ENCODE measurements at places on chromosomes 1 and 21. TPM values are rescaled to one million over a fixed set of nuclear protein-coding genes. Genes with fewer than 3 reads are reported as not detected.

GRCh38 chr1:196091397-196092135, 516.7 kb downstream of the KCNT2 start:
- no peak for DNase-seq

The ZNF593OS gene
- polyA plus RNA-seq = 0.85 TPM

The LAPTM5 gene
- 589 TPM for polyA plus RNA-seq

The CNN3 gene
- polyA plus RNA-seq = 2.8 TPM

DNA sequence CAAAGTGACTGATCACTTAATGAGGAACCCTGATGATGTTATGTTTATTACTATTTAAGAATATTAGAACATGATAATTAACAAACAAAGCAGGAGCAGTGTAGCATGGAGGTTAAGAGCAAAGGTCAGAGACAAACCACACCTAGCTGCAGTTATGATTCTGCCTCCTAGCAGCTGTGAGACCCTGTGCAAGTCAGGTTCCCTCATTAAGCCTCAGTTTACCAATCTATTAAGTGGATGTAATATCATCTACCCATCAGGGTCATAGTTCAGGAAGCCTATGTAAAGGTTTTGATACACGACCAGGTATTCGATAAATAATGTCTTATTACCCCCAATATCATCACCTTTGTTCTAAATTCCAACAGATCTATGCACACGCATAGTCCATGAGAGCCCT, 32.0 kb downstream of the DUSP10 start:
- DNase-seq = no peak

DNA sequence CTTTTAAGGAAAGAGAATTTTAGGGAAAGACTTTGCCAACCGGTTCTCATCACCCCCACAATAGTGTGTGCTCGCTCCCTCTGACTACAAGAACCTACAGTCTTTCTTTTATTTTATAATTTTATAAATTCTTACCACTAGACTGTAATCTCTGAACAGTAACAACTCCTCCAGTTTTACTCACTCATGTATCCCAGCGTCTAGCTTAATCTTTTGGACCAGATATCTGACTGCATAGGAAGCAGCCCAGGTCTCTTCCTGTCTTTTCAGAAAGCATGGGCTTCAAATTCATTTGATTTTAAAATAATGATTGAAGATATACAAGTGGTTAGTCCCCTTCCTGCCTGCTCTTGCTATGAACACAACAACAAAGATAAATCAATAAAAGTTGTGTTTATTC, 19.0 kb upstream of the DUSP10 start:
- DNase-seq = no peak

GRCh38 chr1:154626456-154627256, 18.7 kb upstream of the ADAR start:
- no peak for DNase-seq

DNA sequence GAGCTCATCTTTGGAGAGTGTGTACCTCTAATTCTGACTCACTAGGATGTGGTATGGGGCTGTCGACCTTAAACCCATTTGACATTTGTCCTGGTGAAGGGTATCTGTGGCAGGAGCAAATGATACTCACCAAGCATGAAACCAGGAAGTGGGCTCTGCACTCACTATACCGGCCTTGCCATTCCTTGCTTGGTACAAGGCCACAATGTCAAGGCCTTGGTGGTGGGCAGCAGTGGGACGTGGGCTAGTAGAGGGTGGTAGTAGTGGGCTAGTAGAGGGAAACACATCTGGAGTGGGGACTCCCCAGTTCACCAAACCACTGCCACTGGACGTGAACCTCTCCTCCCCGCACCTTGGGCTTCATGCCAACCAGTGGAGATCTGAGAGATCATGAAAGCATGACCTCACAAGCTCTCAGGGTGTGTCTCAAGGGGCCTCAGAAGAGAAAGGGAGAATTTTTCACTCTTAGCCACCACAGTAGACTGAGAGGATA, 11.5 kb downstream of the TNFSF4 start:
- no peak for DNase-seq

DNA sequence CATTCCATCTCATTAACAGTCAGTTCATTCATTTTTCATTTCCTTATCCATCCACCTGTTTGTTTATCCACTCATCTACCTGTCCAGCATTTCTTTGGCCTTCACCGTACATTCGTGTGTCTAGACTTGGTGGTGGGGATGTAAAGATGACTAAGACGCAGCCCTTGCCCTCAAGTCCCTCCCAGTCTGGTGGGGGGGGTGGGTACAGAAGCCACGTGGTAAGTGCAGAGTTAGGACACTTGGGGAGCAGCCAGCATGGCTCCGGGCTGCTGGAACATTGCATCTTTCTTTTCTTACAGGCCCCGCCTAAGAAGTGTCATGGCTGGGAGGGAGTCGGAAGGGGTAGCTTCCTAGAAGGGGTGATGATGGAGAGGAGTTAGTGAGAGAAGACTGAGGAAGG, 17.2 kb downstream of the KIF26B start:
- no peak for DNase-seq

DNA sequence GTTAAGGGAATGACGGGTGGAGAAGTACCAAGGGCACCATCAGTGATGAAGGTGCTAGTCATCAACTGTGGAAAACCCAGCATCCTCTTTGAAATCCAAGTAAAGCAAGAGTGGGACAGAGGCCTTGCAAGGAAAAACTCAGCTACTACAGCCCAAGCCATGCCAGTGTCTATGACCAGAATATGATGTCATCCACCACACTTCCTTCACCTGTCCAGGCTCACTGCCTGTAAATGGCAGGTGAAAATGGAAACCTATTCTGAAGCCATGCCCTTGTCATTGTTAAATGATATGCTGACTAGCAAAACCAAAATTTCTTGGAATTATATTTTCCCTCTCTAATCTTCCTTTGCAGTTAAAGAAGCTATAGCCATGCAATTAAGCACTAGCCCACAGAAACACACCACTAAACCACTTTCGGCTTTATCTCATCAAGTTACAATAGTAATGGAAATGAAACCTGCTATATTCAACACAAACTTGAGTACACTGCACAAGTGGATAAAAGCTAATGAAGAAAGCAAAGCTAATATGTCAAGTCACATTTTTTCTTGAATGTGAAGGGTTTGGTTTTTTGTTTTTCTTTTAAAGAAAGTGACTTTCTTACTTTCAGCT, 96.3 kb upstream of the RALGPS2 start:
- DNase-seq = no peak

DNA sequence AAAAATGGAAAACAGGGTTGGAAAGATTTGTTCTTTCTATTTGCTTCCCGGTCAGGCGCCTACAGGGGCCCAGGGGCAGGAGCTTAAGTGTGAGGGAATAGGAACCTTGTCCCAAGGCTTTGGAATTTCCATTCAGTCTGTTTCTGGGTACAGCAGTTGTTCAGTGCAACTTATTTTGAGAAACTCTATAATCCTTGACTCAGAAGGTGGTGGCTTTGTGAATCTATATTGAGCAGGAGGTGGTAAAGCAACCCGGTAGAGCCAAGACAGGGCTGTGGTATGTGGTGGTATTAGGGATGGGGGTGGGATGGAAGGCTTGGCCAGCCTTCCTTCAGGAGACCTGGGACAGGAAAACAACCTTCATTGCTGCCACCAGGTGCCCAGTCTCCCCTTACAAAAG, 20.0 kb downstream of the GJA5 start:
- DNase-seq = no peak

The HSD11B1 gene
- 0.30 TPM for polyA plus RNA-seq

GRCh38 chr1:64527165-64527564, 57.2 kb downstream of the CACHD1 start:
- DNase-seq = no peak

DNA sequence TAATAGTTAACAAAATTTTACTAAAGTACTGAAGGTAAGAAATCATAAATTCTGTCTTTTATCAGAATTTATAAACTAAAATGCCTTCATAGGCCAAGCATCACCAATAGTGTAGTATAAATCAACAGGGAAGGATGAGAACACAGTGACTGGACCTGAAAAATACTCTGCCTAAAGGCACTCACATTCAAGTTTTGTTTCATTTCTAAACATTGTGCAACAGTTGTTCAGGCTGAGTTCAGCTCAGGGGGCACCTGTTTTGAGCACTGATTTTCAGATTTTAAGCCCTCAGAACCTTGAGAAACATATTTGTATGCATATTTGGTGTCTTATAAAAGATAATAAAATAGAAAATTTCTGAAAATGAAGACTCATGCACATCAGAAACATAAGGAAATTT, 12.4 kb downstream of the ACBD6 start:
- DNase-seq = no peak

DNA sequence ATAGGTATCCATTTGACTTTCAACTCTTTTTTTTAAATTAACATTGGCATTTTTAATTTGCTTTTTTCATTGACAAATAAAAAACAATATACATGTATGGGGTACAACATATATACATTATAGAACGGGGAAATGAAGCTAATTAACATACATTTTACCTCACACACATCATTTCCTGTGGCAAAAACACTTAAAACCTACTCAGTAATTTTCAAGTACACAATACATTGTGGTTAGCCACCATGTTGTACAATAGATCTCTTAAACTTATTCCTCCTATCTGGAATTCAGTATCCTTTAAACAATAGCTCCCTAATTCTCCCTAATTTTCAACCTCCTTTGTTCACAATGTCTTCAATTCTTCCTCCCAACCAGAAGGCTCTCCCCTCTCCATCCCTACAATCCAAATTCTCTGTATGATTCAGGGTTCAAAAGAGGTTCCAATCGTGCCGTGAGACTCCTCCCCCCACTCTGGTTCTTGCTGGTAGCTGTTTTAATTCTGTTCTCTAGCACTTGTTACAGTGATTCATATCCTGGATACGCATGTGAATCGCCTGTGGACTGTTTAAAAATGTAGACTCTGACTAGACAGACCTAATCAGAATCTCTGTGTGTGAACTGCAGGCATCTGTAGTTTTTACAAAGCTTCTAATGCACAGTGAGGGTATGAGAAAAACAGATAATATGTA, 87.6 kb upstream of the DUSP10 start:
- no peak for DNase-seq

The AGMAT gene
- 6.2 TPM for polyA plus RNA-seq

GRCh38 chr1:92030656-92031107, 897 bp downstream of the EPHX4 start:
- DNase-seq = no peak

- DNase-seq = no peak
These were observed 37.8 kb upstream of the TLR5 start for GRCh38 chr1:223180731-223181321.

The AQP10 gene
- not detected for polyA plus RNA-seq

DNA sequence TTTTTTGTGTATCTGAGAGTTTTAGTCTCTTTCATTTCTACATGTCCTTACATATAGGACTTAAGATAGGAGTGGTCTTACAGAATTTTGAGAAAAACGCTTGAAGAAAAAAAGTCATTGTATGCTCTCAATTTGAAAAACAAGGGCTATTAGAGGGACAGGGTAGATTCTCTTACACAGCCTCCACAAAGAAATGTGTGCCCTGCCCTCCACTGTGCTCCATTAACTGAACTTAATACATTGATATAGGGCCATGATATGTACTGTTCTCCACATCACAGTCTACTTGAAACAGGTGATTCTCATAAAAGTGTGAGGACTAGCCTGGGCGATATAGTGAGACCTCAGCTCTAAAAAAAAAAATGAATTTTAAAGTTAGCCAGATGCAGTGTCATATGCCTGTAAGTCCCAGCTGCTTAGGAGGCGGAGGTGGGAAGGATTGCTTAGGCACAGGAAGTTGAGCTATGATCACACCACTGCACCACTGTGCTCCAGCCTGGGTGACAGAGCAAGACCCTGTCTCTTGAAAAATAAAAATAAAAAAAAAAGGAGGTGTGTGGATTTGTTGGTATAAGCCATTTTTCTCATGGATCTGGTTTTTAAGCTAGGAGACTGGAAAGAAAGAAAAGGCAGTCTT, 77.0 kb downstream of the HMCN1 start:
- DNase-seq = no peak

GRCh38 chr21:33761441-33762036, 119.2 kb downstream of the ITSN1 start:
- no peak for DNase-seq

DNA sequence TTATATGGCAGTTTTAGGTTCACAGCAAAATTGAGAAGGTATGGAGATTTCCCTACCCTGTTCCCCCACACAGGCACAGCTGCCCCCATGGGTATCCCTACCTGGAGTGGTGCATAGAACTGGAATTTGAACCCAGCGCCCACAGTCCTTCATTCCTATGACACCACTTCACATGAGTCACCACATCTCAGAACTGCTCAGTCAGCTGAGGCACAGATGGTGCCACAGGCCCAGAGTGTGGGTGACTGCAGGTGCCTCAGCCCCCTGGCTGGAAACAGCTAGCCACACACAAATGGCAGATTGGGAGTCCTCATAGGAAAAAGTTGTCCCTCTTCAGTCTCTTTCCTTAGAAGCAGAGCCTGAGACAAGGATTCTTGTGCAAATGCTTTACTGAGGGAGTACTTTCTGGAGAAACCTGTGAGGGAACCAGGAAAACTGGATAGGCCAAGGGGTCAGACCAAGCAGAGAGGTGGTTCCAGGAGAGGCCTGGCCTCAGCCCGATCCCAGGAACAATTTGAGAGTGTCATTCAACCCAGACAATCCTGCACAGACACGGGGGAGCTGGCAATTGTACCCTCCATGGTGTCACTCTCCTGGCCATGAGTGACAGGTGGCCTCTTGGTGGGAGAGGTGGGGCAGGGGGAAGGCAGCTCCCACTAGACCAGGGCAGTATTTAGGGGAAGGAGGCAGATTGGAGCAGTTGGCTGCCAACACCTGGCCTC, 6.9 kb downstream of the PLA2G2D start:
- no peak for DNase-seq

The SYNC gene
- not detected for polyA plus RNA-seq

GRCh38 chr1:113943028-113943811, 14.1 kb downstream of the HIPK1 start:
- DNase-seq = no peak
